ENCODE measurements at places on chromosomes 13 and 19.

- DNase-seq: no peak
Observed at GRCh38 chr13:76245211-76245610, 609.1 kb downstream of the LMO7 start.

DNA sequence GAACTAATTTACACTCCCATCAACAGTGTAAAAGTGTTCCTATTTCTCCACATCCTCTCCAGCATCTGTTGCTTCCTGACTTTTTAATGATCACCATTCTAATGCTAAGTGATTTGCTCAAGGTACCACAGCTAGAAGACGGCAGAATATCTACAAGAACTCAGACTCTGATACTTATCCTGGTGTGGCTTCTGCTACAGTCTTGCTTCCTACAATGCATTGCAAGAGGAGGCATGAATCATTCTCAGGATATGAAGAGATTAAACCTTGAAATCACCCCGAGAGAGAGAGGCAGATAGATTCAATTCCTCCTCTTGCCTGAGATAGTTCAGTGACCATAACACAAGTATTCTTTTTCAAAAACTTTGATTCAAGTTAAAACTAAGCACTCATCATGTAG is 306.4 kb downstream of the TBC1D4 start:
- DNase-seq: no peak

- no peak for DNase-seq
Observed at GRCh38 chr19:16628984-16629691, 1.1 kb upstream of the MED26 start.

- DNase-seq: no peak
Observed at GRCh38 chr19:5806133-5806489, 1.2 kb downstream of the NRTN start.

DNA sequence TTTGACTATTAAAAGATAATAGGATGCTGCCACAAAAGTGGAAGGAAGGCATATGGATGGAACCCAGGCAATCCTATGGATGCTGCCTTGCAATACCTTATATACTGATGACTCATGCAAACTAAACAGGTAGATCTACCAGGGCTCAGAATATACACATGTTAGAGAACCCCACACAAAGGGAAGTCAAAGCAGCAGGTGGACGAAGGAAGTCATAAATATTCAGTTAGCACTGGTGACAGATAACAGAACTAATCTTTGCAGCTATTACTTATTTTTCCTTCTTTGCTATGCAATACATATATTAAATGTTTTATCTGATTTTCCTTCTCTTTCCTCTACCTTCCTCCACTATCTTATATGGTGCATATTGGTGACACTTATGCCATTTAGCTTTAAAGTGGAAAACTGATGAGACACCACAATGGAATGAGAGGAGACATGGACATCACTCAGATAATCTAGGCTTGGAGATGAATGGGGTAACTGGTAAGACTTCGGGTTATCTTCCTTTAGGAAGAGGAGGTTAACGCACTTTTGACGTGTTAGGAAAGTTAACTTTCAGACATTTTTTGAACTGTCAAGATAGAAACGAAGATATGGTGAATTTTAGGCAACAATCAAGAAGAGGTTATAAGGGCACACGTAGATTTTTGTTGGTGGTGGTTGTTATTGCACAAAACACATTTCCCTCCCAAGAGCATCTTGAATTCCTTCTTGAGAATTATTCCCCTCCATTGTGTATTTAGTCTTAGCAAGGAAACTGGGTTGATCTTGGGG is 39.8 kb upstream of the MBNL2 start:
- no peak for DNase-seq

- DNase-seq: no peak
Observed at GRCh38 chr13:69243366-69243765, 864.3 kb upstream of the ATXN8OS start.

Data from mesenteric fat pad (tissue), 1 donor.